ENCODE measurements at places on chromosomes 2 and 18.

DNA sequence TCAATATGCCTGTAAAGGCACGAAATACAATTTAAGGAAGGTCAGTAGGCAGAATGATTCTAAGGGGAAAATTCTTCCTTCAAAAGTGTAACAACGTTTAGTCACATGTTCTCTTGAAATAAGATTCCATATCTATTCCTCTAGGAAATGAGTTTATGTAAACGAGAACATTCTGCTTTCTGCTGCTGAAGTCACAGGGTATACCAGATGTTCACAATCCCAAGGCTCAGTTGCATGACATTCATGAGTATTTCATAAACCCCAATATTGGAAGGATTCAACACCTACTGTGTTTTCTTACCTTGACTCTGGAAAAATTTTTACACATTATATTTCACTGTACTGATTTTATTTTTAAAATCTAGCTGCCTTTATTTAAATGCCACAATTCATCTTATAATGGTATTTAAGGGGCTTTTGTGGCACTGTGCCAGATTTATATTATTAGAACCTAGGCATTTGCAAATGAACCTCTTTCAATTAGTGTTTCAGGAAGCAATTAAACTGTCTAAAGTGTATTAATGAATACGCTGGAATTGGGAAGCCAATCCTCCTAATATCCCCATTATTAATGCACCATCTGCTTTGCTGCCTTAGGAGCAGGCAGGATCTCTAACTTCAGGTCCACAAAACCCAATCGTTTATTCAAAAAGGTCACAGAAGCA is 542.6 kb upstream of the KLHL29 start:
- DNase-seq, result no peak

DNA sequence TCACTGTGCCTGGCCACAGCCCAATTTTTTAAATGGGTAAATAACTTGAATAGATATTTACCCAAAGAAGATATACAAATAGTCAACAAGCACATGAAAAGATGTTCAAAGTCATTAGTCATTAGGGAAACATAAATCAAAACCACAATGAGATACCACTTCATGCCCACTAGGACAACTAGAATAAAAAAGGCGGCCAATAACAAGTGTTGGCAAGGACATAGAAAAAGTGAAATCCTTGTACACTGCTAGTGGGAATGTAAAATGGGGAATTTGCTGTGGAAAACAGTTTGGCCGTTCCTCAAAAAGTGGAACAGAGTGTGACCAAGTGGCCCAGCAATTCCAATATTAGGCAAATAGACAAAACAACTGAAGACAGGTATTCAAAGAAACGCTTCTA is 270.1 kb downstream of the TFCP2L1 start:
- DNase-seq, result no peak

DNA sequence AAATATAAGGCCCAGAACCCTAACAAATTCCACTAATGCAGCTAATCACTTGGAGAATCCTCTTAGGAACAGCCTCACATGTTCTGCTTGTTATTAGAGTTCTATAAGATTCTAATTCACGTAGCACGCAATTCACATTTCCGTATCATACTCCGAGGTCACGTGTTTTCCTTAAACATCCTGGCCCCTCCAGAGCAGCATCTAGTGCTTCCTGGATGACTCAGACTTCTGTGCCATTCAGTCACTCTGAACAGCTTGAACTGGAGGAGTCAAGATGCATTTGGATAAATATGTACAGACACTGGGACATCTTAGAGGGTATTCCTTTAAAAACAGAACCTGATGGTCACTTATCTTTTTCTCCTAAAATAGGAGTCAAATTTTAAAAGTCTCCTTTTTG is 156.5 kb downstream of the MYO5B start:
- DNase-seq, result no peak

- DNase-seq, result no peak
Measured at GRCh38 chr2:66191311-66191710, 243.6 kb upstream of the MEIS1 start.

- no peak for DNase-seq
Measured at GRCh38 chr2:191049728-191050639, 36.0 kb upstream of the STAT1 start.

GRCh38 chr2:215104226-215104625 is 34.2 kb downstream of the ABCA12 start:
- DNase-seq, result no peak

Measured in NCI-H187 treated with DMSO at 0.1 percent for 48 hours (cell line).